ENCODE measurements at places on chromosomes 7 and 10.

DNA sequence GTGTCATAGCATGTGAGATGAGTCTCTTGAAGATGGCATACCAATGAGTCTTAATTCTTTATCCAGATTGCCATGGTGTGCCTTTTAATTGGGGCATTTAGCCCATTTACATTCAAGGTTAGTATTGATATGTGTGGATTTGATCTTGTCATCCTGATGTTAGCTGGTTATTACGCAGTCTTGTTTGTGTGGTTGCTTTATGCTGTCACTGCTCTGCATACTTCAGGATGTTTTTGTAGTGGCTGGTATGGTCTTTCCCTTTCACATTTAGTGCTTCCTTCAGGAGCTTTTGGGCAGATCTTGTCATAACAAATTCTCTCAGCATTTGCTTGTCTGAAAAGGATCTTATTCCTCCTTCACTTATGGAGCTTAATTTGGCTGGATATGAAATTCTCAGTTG, 16.5 kb downstream of the FAM25A start:
- no peak for DNase-seq

- DNase-seq, result no peak
Observed at GRCh38 chr7:8585591-8585990, 152.2 kb downstream of the NXPH1 start.

- no peak for DNase-seq
Observed at GRCh38 chr7:65221683-65222082, 152.0 kb upstream of the ZNF92 start.

GRCh38 chr7:100477871-100478267, 1.1 kb downstream of the TSC22D4 start:
- DNase-seq, result no peak

GRCh38 chr10:71262817-71263216, 50.4 kb downstream of the UNC5B start:
- no peak for DNase-seq

- DNase-seq, result no peak
Observed at GRCh38 chr7:140039896-140040295, 22.9 kb downstream of the PARP12 start.

- no peak for DNase-seq
Observed at GRCh38 chr7:157480371-157481050, 143.7 kb downstream of the DNAJB6 start.

DNA sequence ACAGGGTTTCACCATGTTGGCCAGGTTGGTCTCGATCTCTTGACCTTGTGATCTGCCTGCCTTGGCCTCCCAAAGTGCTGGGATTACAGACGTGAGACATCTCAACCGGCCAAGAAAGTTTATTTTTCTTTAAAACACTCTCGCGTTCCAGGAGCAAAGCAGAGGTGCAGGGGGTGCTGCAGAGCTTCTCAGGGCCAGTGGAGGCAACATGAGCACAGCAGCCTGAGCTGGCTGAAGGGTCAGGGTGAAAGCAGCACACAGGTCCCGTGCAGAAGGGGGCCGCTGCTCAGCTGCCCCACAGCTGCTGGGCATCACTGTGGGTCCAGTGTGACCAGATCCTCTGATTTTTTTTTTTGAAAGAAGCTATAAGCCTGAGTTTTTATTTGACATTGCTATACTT, 46.1 kb downstream of the EPHB4 start:
- DNase-seq, result no peak

DNA sequence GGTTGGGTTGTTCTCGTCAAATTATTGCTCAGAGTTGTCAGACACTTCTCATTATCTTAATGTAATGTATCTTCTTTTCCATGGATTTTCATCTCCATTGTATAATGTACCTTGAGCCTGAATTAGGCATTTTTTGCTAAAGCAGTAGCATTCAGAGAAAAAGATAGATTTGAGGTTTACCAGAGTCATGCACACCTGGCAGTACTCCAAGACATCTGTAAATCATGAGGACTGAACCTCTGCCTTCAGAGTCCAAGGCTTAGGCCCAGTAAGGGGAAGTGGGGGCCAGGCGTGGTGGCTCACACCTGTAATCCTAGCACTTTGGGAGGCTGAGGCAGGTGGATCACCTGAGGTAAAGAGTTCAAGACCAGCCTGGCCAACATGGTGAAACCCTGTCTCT, 624.3 kb upstream of the MBL2 start:
- no peak for DNase-seq

- no peak for DNase-seq
Observed at GRCh38 chr10:65110009-65110408, 1588.8 kb downstream of the REEP3 start.

DNA sequence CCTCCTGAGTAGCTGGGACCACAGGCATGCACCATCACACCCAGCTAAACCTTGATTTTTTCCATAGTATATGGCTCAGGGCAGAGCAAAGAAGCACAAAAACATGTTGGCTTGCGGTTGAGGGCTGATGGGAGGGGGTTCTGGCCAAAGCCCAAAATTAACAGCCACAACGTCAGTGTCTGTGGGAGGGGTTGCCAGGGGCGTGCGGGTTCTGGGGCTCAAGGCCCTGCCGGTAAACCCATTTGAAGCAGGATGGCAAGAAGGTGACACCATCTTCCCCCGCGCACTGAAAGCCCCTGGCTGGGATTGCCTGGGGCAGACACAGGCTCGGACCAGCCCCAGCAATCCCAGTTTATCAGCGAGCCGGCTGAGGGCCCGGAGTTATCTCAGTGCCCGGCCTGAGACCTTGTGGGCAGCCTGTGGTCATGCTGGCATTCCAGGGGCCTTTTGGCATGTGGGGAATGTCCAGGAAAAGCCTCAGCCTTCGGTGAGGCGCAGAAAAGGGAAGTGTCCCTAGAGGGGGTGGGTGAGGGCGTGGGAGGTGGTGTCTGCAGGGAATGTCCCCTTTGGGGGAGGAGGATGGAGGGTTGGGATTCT, 167.7 kb upstream of the TNRC18 start:
- DNase-seq, result no peak

GRCh38 chr7:139654276-139655181, 123.3 kb downstream of the HIPK2 start:
- no peak for DNase-seq

DNA sequence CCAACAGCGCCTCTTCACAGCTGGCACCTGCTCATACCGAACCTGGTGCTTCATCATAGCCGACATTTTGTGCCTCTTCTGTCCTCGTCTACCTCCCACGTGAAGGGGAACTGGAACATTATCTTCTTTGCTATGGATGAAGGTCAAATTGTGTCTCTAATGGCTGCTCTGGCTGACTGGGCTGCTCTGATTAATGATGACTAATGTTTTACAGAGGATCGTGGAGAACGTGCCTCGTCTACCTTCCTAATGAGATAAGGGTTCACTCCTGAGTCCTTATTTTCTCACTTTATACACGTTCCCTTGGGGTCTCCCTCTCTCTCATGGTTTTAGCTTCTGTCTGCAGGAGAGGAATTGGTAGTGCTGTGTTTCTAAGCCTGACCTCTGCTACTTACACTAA, 420.3 kb downstream of the PHTF2 start:
- DNase-seq, result no peak

- DNase-seq, result no peak
Observed at GRCh38 chr7:24113506-24113905, 170.5 kb upstream of the NPY start.

GRCh38 chr10:124238367-124238766, 145.0 kb upstream of the CHST15 start:
- DNase-seq, result no peak

DNA sequence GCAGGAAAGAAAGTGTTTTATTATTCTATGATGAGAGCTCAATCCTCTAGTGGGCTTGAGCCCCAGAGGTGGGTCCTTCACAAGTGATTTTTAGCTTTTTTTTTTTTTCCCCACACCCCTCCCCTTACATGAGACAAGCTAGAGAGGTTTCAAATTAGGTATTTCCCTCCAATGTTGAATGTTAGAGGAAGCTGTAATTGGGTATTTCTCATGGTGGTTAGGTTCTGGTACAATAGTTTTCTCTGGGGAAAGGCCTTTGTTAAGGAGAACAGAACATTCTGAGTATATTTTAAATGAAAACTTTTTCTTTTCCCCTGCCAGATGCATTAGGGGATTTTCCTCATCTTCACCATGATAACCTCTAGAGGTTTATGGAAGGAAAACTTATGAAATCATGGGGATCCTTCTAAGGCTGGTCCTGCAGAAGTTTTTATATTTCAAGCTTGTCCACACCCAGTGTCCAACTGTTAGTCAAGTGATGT, 1039.7 kb downstream of the NRG3 start:
- no peak for DNase-seq

GRCh38 chr10:86681722-86682386, 13.5 kb downstream of the LDB3 start:
- DNase-seq, result no peak

DNA sequence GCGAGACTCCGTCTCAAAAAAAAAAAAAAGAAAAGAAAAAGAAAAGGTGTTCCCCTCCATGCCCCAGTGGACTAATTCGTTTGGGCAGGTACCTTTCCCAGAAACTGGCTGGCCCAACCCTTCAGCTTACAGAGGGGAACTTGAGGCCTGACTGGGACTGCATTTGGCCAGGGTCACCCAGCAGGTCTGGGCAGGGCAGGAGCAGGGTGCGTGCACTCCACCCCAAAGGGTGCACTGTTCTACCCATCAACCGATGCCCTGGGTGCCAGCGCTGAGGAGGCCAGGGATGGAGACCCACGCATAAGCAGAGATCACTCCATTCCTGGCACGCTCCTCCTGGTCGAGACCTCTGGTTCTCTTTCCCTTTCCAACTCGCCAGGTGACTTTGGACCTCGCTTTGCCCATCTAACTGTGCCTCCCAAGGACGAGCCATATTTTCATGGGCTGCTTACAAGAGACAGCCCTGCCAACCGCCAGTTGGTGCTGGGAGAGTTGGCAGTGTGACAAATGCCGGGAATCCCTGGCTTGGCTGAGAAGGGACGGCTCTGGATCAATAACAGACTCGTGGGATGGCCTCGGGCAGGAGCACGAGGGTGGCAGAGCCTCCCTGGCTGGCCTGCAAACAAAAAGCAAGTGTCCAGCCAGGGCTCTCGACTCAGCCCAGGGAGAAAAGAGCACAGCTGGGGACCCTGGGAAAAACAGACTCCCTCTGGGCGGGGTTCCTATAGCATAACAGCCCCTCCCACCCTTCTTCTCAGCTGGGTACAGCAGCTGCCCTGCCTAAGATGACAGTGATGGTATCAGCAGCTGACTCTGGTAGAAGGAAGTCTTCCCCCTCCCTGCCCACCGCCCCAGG, 7.9 kb downstream of the HSPB1 start:
- DNase-seq, result no peak

DNA sequence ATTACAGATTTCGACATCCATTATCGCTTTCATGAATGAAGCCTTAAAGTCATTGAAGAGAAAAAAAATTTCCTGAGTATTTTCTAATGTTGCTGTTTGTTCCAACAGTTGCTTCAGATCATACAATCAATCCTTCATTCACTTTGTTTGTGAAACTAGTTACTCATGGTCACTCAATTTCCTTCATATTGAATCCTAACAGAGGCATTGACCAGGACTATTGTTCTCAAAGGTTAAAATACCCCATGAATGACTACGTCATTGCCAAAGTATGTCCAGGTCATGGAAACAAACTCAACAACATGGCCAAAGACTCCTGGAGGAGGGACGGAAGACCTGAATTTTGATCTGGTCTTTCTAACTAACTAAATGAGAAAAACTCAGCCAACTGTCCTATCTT, 54.0 kb upstream of the ABCB5 start:
- DNase-seq, result no peak

DNA sequence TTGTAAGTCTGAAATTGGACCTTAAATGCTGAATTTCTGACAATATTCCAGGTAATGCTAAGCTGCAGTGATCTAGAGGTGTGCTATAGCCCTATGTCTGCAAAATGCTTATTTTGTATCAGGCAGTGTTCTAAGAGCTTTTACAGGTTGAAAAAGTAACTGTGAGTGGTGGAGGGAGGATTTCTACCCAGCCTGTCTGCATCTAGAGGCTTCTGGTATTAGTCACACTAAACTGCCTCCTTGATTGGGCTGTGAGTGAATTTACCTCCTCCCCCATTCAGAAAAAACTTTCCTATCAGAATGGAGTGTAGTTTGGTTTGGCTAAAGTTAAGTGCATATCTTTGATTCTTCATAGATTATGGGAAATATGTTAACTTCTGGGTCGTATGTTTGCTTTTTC, 56.8 kb downstream of the BBS9 start:
- DNase-seq, result no peak

DNA sequence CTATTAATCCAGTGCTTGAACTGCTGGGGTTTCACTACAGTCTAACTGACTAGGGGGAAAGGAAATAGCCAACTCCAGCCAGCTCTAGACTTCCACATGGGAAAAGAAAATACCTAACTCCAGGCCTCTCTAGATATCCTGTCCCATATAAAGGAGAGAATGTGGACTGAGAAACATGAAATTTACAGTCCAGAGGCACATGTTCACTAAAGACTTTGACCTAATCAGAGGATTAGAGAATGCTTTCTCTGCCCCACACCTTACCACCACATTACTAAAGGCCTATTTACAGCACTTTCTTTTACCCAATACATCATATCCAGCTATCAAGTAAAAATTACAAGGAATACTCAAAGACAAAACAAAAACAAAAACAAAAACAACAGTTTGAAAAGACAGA, 164.2 kb downstream of the PCLO start:
- DNase-seq, result no peak

- DNase-seq, result no peak
Observed at GRCh38 chr10:32971536-32972091, 13.6 kb upstream of the ITGB1 start.

GRCh38 chr10:119210633-119211032, 3.3 kb downstream of the GRK5 start:
- no peak for DNase-seq

GRCh38 chr7:29562307-29562706, 1.3 kb upstream of the PRR15 start:
- DNase-seq, result no peak

GRCh38 chr7:30596721-30597120, 2.0 kb downstream of the GARS1 start:
- no peak for DNase-seq

- DNase-seq, result peak; percentile 33
Observed at GRCh38 chr7:1512781-1513656, 8.8 kb upstream of the INTS1 start.

- DNase-seq, result no peak
Observed at GRCh38 chr10:46314071-46314470, 27.3 kb downstream of the ANTXRL start.

GRCh38 chr10:72274213-72274729, 547 bp downstream of the DDIT4 start:
- no peak for DNase-seq

- no peak for DNase-seq
Observed at GRCh38 chr10:131195558-131196159, 115.9 kb downstream of the TCERG1L start.

GRCh38 chr10:122510736-122511135, 49.4 kb downstream of the HTRA1 start:
- no peak for DNase-seq

All from stimulated activated CD4-positive, alpha-beta T cell treated with anti-CD3 and anti-CD28 coated beads, TNF-alpha, amount 100 ng/mL, for 4 hours (primary cell).